ENCODE measurements at places on chromosomes 2 and 18.
A peak's percentile ranks its signal among the peaks of the same experiment; 100 is the strongest.

DNA sequence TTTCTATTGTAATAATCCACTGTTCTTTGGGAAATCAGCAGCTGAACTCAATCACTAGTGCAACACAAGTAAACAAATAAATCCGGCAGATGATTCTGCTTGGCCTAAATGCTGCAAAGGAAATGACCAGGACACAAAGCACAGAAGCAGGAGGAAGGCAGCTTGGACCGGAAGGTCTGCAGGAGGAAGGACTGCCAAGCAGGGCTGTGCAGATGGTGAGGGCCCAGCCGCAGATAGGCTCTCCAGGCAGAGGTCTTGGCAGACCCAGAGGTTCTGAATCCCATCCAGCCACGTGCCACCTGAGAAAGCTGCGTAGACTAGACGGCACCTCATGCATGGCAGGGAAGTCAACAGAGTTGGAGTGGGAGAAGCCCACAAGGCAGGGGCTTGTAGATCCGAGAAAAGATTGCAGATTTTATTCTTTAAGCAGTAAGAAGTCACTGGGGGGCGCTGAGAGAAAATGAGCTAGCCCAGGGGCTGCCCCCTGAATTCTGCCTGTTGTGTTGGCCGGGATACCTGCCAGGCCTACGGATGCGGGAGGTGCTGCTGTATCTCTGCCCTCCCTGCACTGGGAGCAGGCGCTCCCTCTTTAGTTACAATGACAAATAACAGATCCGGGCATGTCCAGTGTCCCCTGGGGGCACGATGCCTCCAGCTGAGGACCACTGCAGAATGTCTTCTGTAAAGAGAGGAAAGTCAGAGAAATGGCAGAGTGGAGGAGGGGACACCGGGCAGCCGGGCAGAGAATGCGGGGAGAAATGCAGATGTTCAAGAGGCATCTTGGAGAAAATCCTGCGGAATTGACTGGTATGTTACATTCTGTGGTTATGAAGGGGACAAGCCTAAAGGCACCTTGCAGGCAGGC is 153.5 kb downstream of the PXDN start:
- no peak for DNase-seq
- no peak overlapping the region for H3K4me3 ChIP-seq
- H3K27me3 ChIP-seq: no peaks in the 10 kb centered on the region
- H3K27ac ChIP-seq: no peak overlapping the region
- peaks cover 18% of the 10 kb centered on the region for H3K4me1 ChIP-seq
- no peaks in the 10 kb centered on the region for H3K36me3 ChIP-seq

- H3K27ac ChIP-seq: no peak overlapping the region
- peaks cover 12% of the 10 kb centered on the region for H3K4me1 ChIP-seq
- no peak for DNase-seq
- no peak overlapping the region for H3K4me3 ChIP-seq
Measured at GRCh38 chr2:73174244-73174643, 28.1 kb upstream of the NOTO start.

- no peaks in the 10 kb centered on the region for H3K27me3 ChIP-seq
- no peak overlapping the region for H3K4me3 ChIP-seq
- no peak overlapping the region for H3K27ac ChIP-seq
- no peaks in the 10 kb centered on the region for H3K36me3 ChIP-seq
- H3K4me1 ChIP-seq: peaks cover 4% of the 10 kb centered on the region
Measured at GRCh38 chr2:36502081-36502480, 95.9 kb downstream of the FEZ2 start.

- no peak overlapping the region for H3K4me3 ChIP-seq
- no peaks in the 10 kb centered on the region for H3K27me3 ChIP-seq
- H3K4me1 ChIP-seq: peaks cover 15% of the 10 kb centered on the region
- DNase-seq: no peak
Measured at GRCh38 chr2:237588044-237588696, 2.4 kb downstream of the RAB17 start.

GRCh38 chr2:74146929-74147726 is 584 bp downstream of the BOLA3 start:
- H3K36me3 ChIP-seq: no peaks in the 10 kb centered on the region
- peak; percentile 41 for DNase-seq

DNA sequence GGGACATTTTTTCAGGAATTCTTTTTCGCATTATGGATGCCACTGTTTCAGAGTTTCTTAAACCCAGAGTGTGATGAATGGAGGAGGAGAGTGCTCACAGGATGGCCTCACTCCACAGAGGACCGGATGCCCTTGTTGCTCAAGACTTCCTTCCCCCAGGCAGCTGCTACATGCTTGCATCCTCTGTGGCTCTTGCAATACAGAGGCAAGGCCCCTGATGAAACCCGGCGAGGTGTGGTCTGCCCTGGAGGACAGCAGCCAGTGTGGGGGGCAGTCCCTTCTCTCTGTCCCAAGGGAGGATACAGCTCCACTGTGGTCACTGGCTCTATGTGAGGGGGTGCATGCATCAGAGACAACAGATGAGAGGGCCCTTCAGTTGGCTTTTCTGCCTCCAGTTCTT is 109.6 kb downstream of the SH3RF3 start:
- no peak overlapping the region for H3K4me3 ChIP-seq
- H3K36me3 ChIP-seq: no peaks in the 10 kb centered on the region
- DNase-seq: no peak
- no peaks in the 10 kb centered on the region for H3K27me3 ChIP-seq

GRCh38 chr2:195318440-195319111 is 338.4 kb upstream of the SLC39A10 start:
- peaks cover 15% of the 10 kb centered on the region for H3K4me1 ChIP-seq
- H3K27ac ChIP-seq: peak overlapping the region; percentile 34
- H3K27me3 ChIP-seq: no peaks in the 10 kb centered on the region
- no peak overlapping the region for H3K4me3 ChIP-seq

DNA sequence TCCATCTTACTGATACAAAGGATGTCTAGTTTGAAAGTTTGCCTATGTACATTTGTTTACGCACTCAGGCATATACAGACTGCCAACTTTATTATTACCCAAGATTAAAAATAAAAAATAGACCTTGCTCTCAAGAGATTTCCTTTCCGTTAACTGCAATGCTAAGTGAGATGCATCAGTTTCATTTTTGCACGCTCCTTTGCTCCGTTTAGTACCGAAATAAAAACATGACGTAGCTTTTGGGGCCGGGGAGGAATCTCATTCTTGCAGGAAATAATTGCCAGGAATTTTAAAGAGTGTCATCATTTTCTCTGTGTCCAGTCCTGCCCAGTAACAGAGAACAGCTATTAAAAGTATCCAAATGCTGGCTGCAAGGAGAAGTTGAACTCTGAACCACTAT is 169.5 kb downstream of the SLC8A1 start:
- H3K27me3 ChIP-seq: no peaks in the 10 kb centered on the region
- no peak for DNase-seq
- no peaks in the 10 kb centered on the region for H3K36me3 ChIP-seq
- H3K4me3 ChIP-seq: no peak overlapping the region
- H3K27ac ChIP-seq: no peak overlapping the region
- peaks cover 3% of the 10 kb centered on the region for H3K4me1 ChIP-seq

GRCh38 chr2:218659258-218659987 is at the start of the genes BCS1L and ZNF142:
TSS of gene BCS1L (plus strand) at chr2:218659683. CDS start at chr2:218660988, 1,305 bp downstream.
TSS of gene ZNF142 (minus strand) at chr2:218659623. CDS start at chr2:218656429, 3,194 bp downstream.
- peak within 1 kb of the TSS; percentile 65 for H3K27ac ChIP-seq
- H3K36me3 ChIP-seq: no peaks in the 10 kb centered on the region
- DNase-seq: peak; percentile 94
- H3K4me1 ChIP-seq: peaks cover 4% of the 10 kb centered on the region
- H3K4me3 ChIP-seq: peak within 1 kb of the TSS; percentile 69

- no peak overlapping the region for H3K4me3 ChIP-seq
- H3K27me3 ChIP-seq: no peaks in the 10 kb centered on the region
- no peak for DNase-seq
- H3K27ac ChIP-seq: no peak overlapping the region
Measured at GRCh38 chr2:53964257-53964952, 6.4 kb downstream of the PSME4 start.

GRCh38 chr18:55998071-55998522 is 410.1 kb upstream of the TCF4 start:
- no peaks in the 10 kb centered on the region for H3K27me3 ChIP-seq
- H3K27ac ChIP-seq: peak overlapping the region; percentile 70
- peak; percentile 35 for DNase-seq

GRCh38 chr18:36567800-36568199 is 261.0 kb downstream of the TPGS2 start:
- H3K27ac ChIP-seq: no peak overlapping the region
- H3K4me1 ChIP-seq: no peaks in the 10 kb centered on the region
- DNase-seq: no peak
- no peaks in the 10 kb centered on the region for H3K36me3 ChIP-seq
- H3K4me3 ChIP-seq: no peak overlapping the region

- no peak overlapping the region for H3K27ac ChIP-seq
- peaks cover 5% of the 10 kb centered on the region for H3K4me1 ChIP-seq
- H3K4me3 ChIP-seq: no peak overlapping the region
- H3K27me3 ChIP-seq: no peaks in the 10 kb centered on the region
Measured at GRCh38 chr2:42013409-42013808, 34.4 kb upstream of the PKDCC start.

DNA sequence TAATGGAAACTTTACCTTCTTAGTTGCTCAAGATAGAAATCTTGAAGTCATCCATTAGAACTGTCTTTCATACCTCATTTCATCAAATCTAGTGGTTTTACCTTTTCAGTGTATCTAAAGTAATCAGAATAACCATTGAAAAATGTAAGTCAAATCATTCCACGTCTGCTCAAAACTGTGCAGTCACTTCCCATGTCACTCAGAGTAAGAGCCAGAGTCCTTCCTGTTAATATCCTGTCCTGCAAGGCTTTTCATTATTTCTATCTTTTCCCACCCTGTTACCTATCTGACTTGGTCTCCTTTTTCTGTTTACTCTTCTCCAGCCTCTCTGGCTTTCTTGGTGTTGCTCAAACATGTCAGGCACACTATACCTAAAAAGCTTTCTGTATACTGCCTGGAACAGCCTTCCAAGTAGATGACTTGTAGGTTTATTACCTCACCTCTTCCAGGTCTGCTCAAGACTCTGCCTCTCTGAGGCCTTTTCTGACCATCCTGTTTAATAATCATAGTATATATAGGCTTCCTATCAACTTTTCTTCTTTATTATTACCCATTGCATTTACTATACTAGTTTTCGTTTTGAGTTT is 3.4 kb downstream of the C2orf69 start:
- H3K4me3 ChIP-seq: no peak overlapping the region
- no peak overlapping the region for H3K27ac ChIP-seq
- no peak for DNase-seq

DNA sequence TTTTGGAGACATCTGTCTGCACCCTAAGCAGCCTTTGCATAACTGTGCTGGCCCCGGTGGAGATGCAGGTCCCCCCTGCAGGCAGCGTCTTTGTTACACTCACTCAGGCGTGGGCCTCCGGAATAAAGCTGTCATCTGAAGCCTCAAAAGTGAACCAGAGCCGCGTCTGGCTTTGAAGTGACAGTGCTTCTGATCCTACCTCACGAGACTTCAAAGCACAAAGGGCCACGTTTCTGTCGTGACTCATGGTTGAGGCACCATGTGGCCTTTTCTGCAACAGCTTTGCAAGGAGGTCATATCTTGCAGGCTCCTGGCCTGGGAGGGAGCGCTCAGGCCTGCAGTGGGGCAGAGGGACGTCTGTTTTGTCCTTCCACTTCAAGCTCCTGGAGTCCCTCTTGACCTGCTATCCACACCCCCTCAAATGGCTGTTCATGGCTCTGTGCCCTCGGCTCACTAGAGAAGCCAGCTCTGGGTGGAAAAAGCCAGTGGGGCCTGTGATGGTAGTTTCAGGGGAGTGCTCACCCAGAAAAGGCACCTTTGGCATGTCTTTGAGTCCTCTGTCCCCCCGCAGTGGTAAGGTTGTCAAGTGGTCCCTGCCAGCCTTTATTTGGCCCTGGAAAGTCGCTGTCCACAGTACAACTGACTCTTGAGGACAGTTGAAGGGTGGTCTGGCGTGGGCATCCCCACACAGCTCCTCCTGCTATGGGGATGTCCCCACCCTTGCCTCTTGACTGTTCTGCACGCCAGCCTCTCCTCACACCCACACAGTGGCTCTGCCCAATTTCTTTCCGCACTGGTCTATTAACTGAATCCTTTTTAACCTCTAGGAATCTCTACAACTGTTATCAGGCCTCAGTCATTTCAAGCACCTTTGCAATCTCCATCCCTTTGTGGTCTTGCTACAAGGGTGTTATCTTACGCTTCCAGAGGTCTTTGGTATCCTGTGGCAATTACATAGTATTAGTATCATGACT is 19.3 kb downstream of the GPR55 start:
- H3K27me3 ChIP-seq: no peaks in the 10 kb centered on the region
- peak; percentile 35 for DNase-seq
- no peak overlapping the region for H3K4me3 ChIP-seq
- H3K4me1 ChIP-seq: no peaks in the 10 kb centered on the region
- H3K27ac ChIP-seq: no peak overlapping the region
- H3K36me3 ChIP-seq: no peaks in the 10 kb centered on the region

DNA sequence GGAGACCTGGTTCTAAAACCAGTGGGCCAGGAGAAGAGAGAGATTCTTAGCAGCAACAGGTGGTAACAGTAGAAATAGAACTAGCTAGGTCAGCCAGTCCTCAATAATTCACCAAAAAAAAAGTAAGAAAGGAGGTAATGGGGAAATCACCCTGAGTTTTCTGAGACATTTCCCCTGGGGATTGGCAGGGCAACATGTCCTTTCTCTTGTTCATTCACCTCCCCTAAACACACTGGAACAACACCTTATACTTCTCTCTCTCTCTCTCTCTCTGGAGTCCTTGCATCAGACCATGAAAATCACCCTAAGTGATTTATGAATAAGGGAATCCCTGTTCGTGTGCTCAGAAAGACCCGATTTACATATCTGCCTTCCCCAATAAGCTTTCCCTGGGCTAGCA is 64.8 kb downstream of the COX7A2L start:
- H3K27me3 ChIP-seq: no peaks in the 10 kb centered on the region
- no peaks in the 10 kb centered on the region for H3K4me1 ChIP-seq
- H3K36me3 ChIP-seq: no peaks in the 10 kb centered on the region
- no peak for DNase-seq
- H3K4me3 ChIP-seq: no peak overlapping the region

- no peak overlapping the region for H3K4me3 ChIP-seq
- H3K27me3 ChIP-seq: no peaks in the 10 kb centered on the region
- no peaks in the 10 kb centered on the region for H3K4me1 ChIP-seq
- no peak overlapping the region for H3K27ac ChIP-seq
- DNase-seq: peak; percentile 62
- H3K36me3 ChIP-seq: no peaks in the 10 kb centered on the region
Measured at GRCh38 chr2:236352761-236353593, 88.8 kb upstream of the ASB18 start.

- H3K27ac ChIP-seq: no peak overlapping the region
- DNase-seq: no peak
- H3K27me3 ChIP-seq: no peaks in the 10 kb centered on the region
- no peaks in the 10 kb centered on the region for H3K36me3 ChIP-seq
- H3K4me1 ChIP-seq: no peaks in the 10 kb centered on the region
- H3K4me3 ChIP-seq: no peak overlapping the region
Measured at GRCh38 chr2:168147830-168148794, 99.3 kb downstream of the STK39 start.

GRCh38 chr18:9478545-9478944 is 3.2 kb downstream of the RALBP1 start:
- H3K4me3 ChIP-seq: no peak overlapping the region
- H3K27ac ChIP-seq: no peak overlapping the region
- DNase-seq: no peak

DNA sequence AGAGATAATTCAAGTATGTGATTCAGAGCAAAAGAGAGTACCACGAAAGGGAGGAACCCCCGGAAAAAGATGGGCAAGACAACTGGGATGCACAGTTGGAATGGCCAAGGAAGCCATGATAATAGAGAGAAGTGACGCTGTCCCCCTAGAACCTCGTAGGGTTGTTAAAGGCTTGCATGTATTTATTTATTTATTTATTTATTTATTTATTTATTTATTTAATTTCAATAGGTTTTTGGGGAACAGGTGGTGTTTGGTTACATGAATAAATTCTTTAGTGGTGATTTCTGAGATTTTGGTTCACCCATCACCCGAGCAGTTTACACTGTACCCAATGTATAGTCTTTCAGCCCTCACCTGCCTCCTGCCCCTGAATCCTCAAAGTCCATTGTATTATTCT is 11.5 kb upstream of the PDCL3 start:
- H3K27ac ChIP-seq: no peak overlapping the region
- H3K4me3 ChIP-seq: no peak overlapping the region
- no peak for DNase-seq
- H3K27me3 ChIP-seq: no peaks in the 10 kb centered on the region

Measured in hepatocyte (in vitro differentiated cells).